ENCODE measurements at places on chromosomes 3 and 15. TPM values are rescaled to one million over a fixed set of nuclear protein-coding genes. Genes with fewer than 3 reads are reported as not detected.

- no peaks in the 10 kb centered on the region for H3K4me1 ChIP-seq
- H3K36me3 ChIP-seq = no peaks in the 10 kb centered on the region
- no peak overlapping the region for H3K4me3 ChIP-seq
These were observed 237.7 kb upstream of the LYSMD4 start for GRCh38 chr15:99970891-99971430.

DNA sequence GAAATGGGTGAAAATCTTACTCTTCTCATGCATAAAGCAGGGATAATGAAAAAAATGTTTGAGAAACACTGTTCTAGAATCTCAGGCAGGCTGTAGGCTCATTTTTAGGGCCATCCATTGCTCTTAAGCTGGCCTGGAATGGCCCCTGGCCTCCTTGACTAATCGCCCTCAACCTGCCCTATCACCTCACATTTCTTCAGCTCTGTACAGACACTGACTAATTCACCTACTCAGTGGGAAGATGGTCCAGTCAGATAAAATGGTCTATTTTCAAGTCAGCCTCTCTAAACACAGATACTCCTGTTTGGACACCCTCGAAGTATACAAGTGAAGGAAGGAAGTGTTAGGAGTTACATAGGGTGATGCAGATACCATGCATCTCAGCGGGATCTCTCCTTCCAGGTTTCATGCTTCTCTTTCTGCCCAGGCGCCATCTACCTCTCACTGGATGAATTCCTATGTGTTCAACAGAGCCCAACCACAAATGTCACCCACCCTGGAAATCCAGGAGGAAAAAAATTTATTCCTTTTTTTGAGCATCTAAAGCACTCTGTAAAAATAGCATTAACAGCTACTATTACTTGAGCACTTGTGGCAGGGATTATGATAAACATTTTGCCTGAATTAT is 12.1 kb downstream of the FMN1 start:
- no peaks in the 10 kb centered on the region for H3K4me1 ChIP-seq
- H3K27me3 ChIP-seq = no peaks in the 10 kb centered on the region
- DNase-seq = no peak
- no peak overlapping the region for H3K27ac ChIP-seq
- H3K36me3 ChIP-seq = no peaks in the 10 kb centered on the region
- H3K4me3 ChIP-seq = no peak overlapping the region

- H3K4me1 ChIP-seq = no peaks in the 10 kb centered on the region
- DNase-seq = no peak
- no peak overlapping the region for H3K27ac ChIP-seq
These were observed 142.5 kb downstream of the CPNE4 start for GRCh38 chr3:131892331-131892730.

DNA sequence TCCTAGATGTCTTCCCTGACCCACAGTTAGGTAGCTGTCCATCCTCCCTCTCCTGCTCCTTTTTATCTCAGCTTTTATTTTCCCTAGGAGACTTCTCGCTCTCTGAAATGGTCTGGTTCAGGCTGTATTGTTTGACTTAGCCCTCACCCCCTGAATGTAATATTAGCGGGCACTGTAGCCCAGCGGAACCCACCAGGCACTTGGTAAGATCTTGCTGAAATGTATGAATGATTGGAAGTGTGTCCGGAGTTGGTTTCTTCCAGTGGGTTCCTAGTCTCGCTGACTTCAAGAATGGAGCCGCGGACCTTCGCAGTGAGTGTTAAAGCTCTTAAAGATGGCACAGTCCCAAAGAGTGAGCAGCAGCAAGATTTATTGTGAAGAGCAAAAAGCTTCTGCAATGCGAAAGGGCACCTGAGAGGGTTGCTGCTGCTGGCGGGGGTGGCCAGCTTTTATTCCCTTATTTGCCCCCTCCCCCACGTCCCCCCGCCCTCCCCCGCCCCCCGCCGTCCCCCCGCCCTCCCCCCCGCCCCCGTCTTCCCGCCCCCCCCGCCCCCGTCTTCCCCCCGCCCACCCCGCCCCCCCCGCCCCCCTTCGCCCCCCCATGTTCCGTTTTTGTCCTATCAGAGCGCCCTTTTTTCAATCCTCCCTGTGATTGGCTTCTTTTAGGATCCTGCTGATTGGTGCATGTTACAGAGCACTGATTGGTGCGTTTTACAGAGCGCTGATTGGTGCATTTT is 694 bp upstream of the EEFSEC start:
- peak overlapping the region; percentile 92 for H3K4me3 ChIP-seq
- H3K36me3 ChIP-seq = no peaks in the 10 kb centered on the region
- peak overlapping the region; percentile 92 for H3K27ac ChIP-seq
- no peaks in the 10 kb centered on the region for H3K27me3 ChIP-seq
- peaks cover 10% of the 10 kb centered on the region for H3K4me1 ChIP-seq

DNA sequence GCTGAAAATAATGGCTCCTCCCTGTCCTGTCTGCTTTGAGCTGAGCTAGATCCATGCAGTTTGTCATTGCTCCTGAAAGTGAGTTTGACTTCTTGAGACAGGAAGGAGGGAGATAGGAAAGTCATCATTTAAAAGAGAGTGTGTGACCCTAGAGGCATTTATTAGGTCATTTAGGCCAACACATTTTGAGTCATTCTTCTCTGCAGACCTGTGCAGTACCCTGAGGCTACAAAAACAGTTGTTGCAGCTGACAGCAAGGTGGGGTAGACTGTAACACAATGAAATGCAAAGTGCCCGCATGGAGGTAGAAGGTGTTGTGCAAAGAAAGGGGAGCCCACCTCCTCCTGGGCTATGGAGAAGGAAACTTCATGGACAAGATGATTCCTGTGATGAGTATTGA is 102.8 kb upstream of the PFN2 start:
- H3K36me3 ChIP-seq = no peaks in the 10 kb centered on the region
- DNase-seq = no peak
- no peaks in the 10 kb centered on the region for H3K27me3 ChIP-seq
- H3K4me3 ChIP-seq = no peak overlapping the region

GRCh38 chr3:50359760-50360110 is 414 bp upstream of the TMEM115 start:
- H3K4me1 ChIP-seq = peaks cover 37% of the 10 kb centered on the region
- no peak overlapping the region for H3K27ac ChIP-seq
- no peaks in the 10 kb centered on the region for H3K27me3 ChIP-seq
- H3K4me3 ChIP-seq = peak overlapping the region; percentile 75
- peaks cover 9% of the 10 kb centered on the region for H3K36me3 ChIP-seq

DNA sequence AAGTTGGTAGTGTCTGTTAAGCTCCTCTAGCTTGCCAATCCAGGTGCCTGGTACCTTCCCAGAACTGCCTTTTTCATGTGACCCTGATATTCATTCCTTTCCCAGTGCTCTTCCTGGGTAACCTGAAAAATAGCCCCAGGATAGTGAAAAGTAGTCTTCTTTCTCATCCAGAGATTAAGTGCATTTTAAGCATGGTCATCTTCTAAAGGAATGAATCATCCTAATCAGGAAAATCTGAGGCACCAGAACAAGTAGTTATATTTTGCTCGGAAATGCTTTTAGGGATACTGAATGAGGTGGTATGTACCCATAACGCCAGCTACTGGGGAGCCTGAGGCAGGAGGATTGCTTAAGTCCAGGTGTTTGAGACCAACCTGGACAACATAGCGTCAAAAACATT is 23.1 kb upstream of the PDCD6IP start:
- H3K4me3 ChIP-seq = no peak overlapping the region
- no peaks in the 10 kb centered on the region for H3K36me3 ChIP-seq
- no peak for DNase-seq

GRCh38 chr15:78638658-78639314 is 2.2 kb downstream of the CHRNB4 start:
- peak; percentile 87 for DNase-seq
- peaks cover 7% of the 10 kb centered on the region for H3K4me1 ChIP-seq
- no peak overlapping the region for H3K27ac ChIP-seq
- no peaks in the 10 kb centered on the region for H3K36me3 ChIP-seq

- H3K4me3 ChIP-seq = no peak overlapping the region
- no peak for DNase-seq
- no peaks in the 10 kb centered on the region for H3K27me3 ChIP-seq
- peak overlapping the region; percentile 93 for H3K27ac ChIP-seq
- no peaks in the 10 kb centered on the region for H3K36me3 ChIP-seq
These were observed 36.9 kb downstream of the SH3BP5 start for GRCh38 chr3:15295506-15295905.

GRCh38 chr3:55629432-55629831 is 142.3 kb upstream of the WNT5A start:
- DNase-seq = no peak
- no peak overlapping the region for H3K4me3 ChIP-seq
- no peak overlapping the region for H3K27ac ChIP-seq

GRCh38 chr15:74776821-74777768 is 4.8 kb upstream of the CSK start:
- no peaks in the 10 kb centered on the region for H3K36me3 ChIP-seq
- no peak overlapping the region for H3K4me3 ChIP-seq
- no peaks in the 10 kb centered on the region for H3K27me3 ChIP-seq
- DNase-seq = no peak

- H3K4me1 ChIP-seq = peaks cover 4% of the 10 kb centered on the region
- H3K27ac ChIP-seq = no peak overlapping the region
- peaks cover 44% of the 10 kb centered on the region for H3K36me3 ChIP-seq
- H3K27me3 ChIP-seq = no peaks in the 10 kb centered on the region
- no peak overlapping the region for H3K4me3 ChIP-seq
These were observed 14.6 kb downstream of the LSG1 start for GRCh38 chr3:194657439-194657838.

GRCh38 chr3:23822559-23822958 is 16.8 kb downstream of the UBE2E1 start:
- H3K4me3 ChIP-seq = no peak overlapping the region
- H3K27ac ChIP-seq = no peak overlapping the region

DNA sequence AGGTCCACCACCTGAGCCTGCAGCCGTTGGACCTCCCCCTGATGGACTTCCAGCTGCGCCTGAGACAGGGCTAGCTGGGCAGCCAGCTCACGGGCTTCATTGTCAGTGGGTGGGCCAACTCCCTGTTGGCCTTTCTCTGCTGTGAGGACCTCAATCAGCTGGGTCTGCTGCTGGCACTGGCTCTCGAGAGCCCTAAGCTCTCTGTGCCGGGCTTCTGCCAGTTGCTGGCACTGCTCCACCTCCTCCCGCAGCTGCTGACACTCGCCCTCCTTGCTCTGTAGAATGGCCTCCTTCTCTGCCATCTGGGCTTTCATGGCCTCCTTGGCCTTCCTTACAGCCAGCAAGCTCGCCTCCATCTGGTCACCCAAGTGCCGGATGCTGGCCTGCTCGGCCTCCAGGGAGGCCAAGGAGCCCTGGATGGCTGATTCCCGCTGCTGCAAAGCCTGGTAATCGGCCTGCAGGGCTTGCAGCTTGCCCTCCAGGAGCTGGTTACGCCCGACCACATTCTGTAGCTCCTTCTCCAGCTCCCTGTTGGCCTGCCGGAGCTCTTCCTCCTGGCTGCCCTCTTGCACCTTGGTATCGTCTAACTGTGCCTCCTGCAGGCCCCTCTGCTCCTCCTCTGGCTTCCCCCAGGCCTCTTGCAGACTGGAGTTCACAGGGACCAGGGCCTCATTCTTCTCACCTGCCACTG is 23.8 kb downstream of the CXCR6 start:
- H3K4me3 ChIP-seq = no peak overlapping the region
- peaks cover 8% of the 10 kb centered on the region for H3K4me1 ChIP-seq
- H3K27me3 ChIP-seq = no peaks in the 10 kb centered on the region
- peaks cover 79% of the 10 kb centered on the region for H3K36me3 ChIP-seq
- H3K27ac ChIP-seq = no peak overlapping the region

DNA sequence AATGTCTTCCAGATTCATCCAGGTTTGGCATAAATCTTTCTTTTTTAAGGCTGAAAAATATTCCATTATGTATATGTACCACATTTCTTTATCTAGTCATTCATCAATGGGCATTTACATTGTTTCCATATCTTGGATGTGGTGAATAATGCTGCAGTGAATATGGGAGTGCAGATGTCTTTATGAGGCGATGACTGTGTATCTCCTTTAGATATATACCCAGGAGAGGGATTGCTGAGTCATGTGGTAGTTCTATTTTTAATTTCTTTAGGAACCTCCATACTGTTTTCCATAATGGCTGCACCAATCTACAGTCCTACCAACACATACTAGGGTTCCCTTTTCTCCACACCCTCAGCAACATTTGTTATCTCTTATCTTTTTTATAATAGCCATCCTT is 96.3 kb downstream of the LRRC28 start:
- no peak overlapping the region for H3K4me3 ChIP-seq
- H3K27ac ChIP-seq = no peak overlapping the region
- no peaks in the 10 kb centered on the region for H3K27me3 ChIP-seq

DNA sequence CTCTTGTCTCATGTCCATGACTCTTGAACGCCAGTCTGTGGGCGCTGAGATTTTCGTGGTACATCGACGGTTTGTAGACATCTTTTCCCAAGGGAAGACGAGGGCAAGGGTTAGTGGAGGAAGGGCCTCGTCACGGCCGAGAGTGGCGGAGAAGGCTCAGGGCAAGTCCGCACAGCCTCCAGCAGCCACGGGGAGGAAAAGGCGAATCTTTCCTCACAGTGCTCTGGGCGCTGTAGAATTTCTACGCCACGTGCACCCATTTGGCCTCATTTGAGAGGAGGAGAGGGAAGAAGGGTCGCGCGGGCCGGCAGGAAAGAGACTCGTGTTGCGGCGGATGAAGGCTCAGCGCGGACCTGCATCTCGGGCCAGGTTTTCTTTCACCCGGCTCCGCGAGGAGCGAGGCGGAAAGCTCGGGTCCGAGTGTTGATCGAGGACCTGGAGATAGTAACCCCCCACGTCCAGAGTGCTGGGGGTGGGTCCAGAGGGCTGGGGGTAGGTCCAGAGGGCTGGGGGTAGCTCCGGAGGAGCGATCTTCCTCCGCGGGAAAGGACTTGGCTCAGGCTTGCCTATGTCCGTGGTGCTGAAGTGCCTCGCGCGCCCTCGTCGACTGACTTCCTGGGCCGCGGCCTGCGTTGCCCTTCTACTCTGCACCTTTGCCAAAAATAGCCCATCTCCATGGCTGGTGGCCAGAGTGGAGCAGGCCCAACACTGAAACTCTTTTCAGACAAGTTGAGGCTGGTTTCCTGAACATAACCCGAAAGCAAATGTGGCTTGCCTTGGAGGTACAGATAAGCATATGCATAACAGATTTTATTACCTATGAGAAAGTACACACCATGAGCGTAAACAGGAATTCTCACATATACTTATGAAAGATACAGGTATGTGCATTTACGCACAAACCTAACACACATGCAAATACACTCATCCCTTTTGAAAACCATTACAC is 1.1 kb downstream of the SLC35G2 start:
- peak overlapping the region; percentile 99 for H3K27ac ChIP-seq
- no peaks in the 10 kb centered on the region for H3K36me3 ChIP-seq
- peaks cover 22% of the 10 kb centered on the region for H3K4me1 ChIP-seq
- peak; percentile 77 for DNase-seq
- no peaks in the 10 kb centered on the region for H3K27me3 ChIP-seq

- H3K36me3 ChIP-seq = no peaks in the 10 kb centered on the region
- no peak for DNase-seq
- no peak overlapping the region for H3K4me3 ChIP-seq
- no peaks in the 10 kb centered on the region for H3K27me3 ChIP-seq
- H3K27ac ChIP-seq = no peak overlapping the region
These were observed 140.5 kb upstream of the TBL1XR1 start for GRCh38 chr3:177337541-177338331.

Gene CLRN1
- 1.0 TPM for total RNA-seq

Gene TAGLN3
- not detected for total RNA-seq

Gene SNTN
- not detected for total RNA-seq

Gene SKOR1
- 0.87 TPM for total RNA-seq

Gene CHCHD6
- total RNA-seq = 19.7 TPM

Gene GOLGA8G
- not detected for total RNA-seq

Gene CRTAP
- 154 TPM for total RNA-seq

Gene ASB14
- total RNA-seq = not detected

Gene LRTM1
- total RNA-seq = not detected

Gene MKRN3
- total RNA-seq = not detected

Gene SUSD5
- 1.1 TPM for total RNA-seq

All from adrenal gland (tissue), 19 donors.